GM23248 (cell line): ENCODE measurements at places on chromosomes 3 and 15. TPM values are rescaled to one million over a fixed set of nuclear protein-coding genes. Genes with fewer than 3 reads are reported as not detected.

CORO2B gene
- total RNA-seq = 7.6 and 7.7 TPM in 2 replicates

DNA sequence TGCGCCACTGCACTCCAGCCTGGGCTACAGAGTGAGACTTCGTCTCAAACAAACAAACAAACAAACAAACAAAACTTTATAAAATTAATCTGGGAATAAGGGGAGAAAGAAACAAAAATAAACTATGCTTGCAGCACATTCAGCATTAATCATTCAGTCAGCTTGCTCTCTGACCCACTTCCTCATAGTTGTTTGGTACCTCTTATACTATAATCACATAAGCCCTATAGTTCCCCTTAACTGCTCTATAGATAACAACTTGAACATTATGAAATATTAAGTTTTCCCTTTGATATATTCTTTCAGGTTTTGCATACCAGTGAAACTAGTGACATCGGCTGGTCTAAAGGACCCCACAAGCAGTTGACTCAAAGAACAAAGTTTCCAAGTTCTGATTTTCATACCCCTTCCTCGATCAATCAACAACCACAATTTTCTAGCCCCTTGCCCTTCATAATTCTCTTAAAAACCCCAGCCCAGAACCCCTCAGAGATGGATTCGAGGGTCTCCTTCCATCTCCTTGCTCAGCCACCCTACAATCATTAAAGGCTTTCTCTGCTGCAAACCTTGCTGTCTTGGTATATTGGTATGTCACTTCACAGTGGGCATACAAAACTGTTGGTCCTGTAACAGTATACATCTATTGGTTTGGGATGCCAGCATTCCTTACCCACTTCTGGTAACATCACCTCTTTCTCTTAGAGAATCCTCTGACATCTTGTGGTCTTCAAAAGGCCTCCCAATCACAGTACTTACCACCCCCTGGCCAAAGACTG is 26.4 kb downstream of the BCL2L10 start:
- no peaks in the 10 kb centered on the region for H3K4me1 ChIP-seq
- DNase-seq = no peak
- no peaks in the 10 kb centered on the region for H3K27me3 ChIP-seq
- H3K27ac ChIP-seq = no peak overlapping the region
- no peaks in the 10 kb centered on the region; the same call in 1 of the 2 replicates for H3K36me3 ChIP-seq
- no peak overlapping the region for H3K4me3 ChIP-seq

DNA sequence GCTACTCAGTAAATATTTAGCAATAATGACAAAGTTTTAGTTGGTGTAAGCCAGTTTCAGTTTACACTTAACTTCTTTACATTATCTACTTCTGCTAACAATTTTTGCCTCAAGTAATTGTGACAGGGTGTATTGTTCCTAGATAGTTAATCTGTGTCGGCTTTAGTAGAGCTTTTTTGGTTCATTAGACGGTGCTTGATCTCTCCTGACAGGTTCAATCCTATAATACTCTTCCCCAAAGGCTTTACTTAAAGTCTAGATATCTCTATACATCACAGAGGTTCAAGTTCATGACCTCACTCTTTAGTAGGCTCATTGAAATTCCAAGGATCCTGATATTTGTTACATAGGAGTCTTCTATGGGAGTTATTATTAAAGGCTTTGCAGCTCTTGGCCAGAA is 365.6 kb upstream of the DPPA4 start:
- no peak for DNase-seq
- H3K27ac ChIP-seq = no peak overlapping the region
- H3K27me3 ChIP-seq = no peaks in the 10 kb centered on the region; the same call in 1 of the 2 replicates
- no peak overlapping the region for H3K4me3 ChIP-seq
- H3K4me1 ChIP-seq = no peaks in the 10 kb centered on the region

DNA sequence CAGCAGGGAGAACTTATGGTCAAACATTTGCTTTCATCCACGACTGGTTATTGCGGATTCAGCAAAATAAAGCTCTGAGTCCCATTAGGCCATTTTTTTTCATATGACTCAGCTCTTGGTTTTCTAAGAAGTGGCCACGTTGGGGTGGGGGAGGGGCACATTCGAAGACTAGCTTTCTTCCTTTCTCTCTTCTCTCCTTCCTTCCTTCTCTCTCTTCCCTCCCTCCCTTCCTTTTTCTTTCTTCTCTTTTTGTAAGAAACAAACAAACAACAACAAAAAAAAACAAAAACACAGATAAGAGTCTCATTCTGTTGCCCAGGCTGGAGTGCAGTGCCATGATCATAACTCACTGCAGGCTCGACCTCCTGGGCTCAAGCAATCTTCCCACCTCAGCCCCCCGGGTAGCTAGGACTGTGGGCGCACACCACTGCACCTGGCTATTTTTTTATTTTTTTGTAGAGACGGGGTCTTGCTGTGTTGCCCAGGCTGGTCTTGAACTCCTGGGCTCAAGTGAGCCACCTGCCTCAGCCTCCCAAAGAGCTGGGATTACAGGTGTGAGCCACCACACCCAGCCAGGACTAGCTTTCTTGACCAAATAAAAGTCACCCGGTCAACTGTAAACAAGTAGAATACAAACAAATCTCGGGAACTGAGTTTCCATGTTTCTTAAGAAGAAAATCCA is 41.6 kb downstream of the ABCC5 start:
- peak; percentile 30 for DNase-seq
- no peaks in the 10 kb centered on the region for H3K4me1 ChIP-seq
- H3K36me3 ChIP-seq = peaks cover 14% of the 10 kb centered on the region; the same call in 1 of the 2 replicates
- H3K27me3 ChIP-seq = no peaks in the 10 kb centered on the region
- no peak overlapping the region for H3K27ac ChIP-seq

GRCh38 chr15:82572986-82573385 is 32.7 kb upstream of the RPS17 start:
- H3K4me3 ChIP-seq = no peak overlapping the region
- H3K27ac ChIP-seq = no peak overlapping the region
- H3K27me3 ChIP-seq = no peaks in the 10 kb centered on the region
- H3K4me1 ChIP-seq = peaks cover 14% of the 10 kb centered on the region
- H3K36me3 ChIP-seq = no peaks in the 10 kb centered on the region
